Fibroblast of skin of scalp (primary cell): ENCODE measurements at places on chromosomes 13 and 19.
A peak's percentile ranks its signal among the peaks of the same experiment; 100 is the strongest.

GRCh38 chr19:41230067-41230857 lies 11.2 kb downstream of the AXL start:
- DNase-seq, result no peak

- peak; percentile 61 for DNase-seq
Observed at GRCh38 chr13:64553411-64554129, 2676.6 kb downstream of the PCDH9 start.

- DNase-seq, result no peak
Observed at GRCh38 chr19:48340995-48341394, 15.6 kb downstream of the EMP3 start.

- no peak for DNase-seq
Observed at GRCh38 chr19:39341129-39341718, 997 bp upstream of the SAMD4B start.

- DNase-seq, result no peak
Observed at GRCh38 chr13:32282096-32282711, 33.0 kb downstream of the ZAR1L start.

GRCh38 chr19:40907968-40908735 lies 26.1 kb upstream of the CYP2A7 start:
- DNase-seq, result no peak

DNA sequence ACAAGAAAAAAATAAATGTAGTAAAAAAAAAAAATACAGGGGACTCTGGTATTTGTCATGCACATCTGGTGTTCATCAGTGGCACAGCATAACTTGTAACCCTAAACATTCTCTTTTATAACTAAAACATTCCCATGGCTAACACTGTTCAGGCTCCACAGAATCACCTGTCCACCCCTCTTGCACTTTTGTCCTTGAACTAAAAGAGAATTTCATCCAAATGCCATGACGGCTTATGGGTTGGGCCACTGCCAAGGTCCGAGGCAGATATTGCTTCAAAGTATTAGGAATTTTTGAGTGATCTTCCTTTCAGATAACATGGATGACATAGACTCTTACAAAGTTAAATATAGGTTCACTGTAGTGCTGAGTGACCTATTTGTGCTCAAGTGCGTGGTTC lies 25.7 kb upstream of the SERP2 start:
- peak; percentile 42 for DNase-seq

- DNase-seq, result no peak
Observed at GRCh38 chr19:55340784-55341147, 1.1 kb downstream of the KMT5C start.

GRCh38 chr19:47274891-47275761 lies 441 bp downstream of the INAFM1 start:
- no peak for DNase-seq

GRCh38 chr13:40874138-40874779 lies 84.8 kb downstream of the SLC25A15 start:
- no peak for DNase-seq

DNA sequence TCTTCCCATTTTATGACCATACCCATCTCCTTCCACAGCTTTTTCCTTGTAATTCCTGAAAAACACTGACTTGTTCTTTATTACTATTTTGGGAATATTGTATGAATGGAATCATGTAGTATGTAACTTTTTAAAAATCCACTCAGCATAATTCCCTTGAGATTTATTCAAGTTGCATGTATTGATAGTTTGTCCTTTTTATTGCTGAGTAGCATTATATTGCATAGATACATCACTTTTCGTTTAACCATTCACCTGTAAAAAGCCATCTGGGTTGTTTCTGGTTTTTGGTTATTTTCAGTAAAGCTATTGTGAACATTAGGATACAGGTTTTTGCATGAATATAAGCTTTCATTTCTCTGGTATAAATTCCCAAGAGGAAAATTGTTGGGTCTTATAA lies 115.4 kb downstream of the GPC5 start:
- no peak for DNase-seq

DNA sequence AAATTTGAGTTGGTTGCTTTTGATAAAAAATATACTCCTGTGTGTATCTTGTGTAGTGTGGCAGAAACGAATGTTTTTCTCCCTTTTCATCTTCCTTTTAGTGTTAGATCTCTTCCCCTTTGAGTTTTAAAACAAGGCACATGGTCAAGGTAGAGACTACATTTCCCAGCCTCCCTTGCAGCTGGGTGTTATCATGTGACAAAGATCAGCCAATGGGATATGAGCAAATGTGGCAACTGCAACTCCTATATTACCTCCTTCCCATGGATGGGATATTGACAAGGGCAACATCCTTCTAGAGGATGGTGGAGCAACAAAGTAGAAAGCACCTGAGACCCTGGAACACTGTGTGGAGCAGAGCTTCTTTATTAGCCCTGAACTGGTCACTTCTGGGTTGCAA lies 42.4 kb downstream of the ADGRE3 start:
- DNase-seq, result no peak

GRCh38 chr13:40043764-40044163 lies 388.3 kb downstream of the COG6 start:
- DNase-seq, result no peak

DNA sequence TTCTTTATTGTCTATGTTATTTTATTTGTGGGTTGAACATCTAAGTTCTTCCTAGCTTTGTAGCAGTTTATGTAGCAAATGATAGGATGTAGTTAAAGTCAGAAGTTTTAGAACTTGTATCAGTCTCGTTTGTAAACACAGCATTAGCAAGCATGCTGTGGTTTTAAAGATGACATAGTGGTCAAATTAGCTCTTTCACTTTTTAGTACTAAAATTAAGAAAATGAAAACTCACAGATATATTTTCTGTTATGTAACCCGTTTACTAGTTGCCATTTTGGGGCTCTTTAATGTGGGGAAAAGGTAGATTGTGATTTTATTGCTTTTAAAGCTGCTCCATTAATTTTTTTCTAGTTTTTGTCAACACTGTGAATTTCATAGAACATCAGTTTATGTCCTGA lies 216.5 kb downstream of the PCCA start:
- no peak for DNase-seq

- DNase-seq, result peak; percentile 94
Observed at GRCh38 chr13:41520660-41521630, 63.6 kb downstream of the RGCC start.

GRCh38 chr13:26708007-26708297 lies 52.6 kb downstream of the GPR12 start:
- no peak for DNase-seq
